ENCODE measurements at places on chromosomes 1 and 21.

DNA sequence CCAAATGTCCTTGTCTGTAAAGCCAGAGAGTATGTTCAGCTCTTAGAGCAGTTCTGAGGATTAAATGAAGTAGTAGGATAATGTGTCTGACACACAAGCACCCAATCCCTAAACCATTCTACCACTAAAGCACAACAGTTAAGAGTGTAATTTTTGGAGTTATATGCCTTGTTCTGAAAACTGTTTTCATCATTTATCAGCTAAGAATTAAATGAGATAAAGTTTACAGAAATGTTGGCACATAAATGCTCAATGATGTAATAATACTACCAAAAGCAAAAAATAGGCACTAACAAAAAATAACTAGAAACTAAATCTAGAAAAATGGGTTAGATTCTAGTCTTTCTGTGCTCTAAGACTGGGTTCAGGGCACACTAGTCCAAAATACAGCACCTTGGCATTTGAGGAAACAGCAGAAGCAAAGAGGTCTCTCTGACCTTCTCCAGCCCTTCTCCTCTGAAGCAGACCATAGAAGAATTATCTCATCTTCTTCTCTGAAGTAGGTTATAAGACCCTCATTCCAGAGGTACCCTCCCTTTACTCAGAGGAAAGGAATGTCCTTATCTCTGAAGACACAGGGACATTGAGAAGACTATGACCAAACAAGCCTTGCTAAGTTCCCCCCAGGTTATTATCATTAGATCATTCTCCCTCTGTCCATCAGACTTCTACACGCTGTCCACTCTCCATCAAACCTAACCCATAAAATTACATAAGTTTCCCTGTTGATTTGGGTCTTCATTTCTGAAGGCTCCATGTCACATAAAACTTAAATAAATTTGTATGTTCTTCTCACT, 20.6 kb downstream of the ABL2 start:
- DNase-seq = no peak

DNA sequence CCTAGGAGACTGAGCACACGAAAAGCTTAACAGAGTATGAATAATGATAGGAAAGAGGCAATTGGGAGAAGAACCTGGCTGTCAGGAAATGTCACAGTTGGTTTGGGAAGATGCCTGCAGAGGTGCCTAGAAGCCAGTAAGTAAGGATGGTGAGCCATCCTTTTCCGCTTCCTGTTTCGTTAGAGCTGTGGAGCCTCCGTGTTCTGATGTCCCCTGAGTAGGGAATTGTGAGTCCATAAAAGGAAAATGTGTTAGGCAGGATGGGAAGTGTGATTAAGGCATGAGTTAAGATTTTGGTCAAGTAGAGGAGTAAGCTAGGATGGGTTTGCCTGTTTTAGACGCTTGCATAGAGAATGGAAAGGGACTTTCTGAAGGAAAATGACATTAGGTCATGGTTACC, 9.0 kb downstream of the CLIC4 start:
- peak; percentile 32 for DNase-seq

- no peak for DNase-seq
These were observed 24.3 kb upstream of the APP start for GRCh38 chr21:26194811-26195251.

GRCh38 chr21:35324372-35325220, 275.5 kb upstream of the RUNX1 start:
- DNase-seq = peak; percentile 67

DNA sequence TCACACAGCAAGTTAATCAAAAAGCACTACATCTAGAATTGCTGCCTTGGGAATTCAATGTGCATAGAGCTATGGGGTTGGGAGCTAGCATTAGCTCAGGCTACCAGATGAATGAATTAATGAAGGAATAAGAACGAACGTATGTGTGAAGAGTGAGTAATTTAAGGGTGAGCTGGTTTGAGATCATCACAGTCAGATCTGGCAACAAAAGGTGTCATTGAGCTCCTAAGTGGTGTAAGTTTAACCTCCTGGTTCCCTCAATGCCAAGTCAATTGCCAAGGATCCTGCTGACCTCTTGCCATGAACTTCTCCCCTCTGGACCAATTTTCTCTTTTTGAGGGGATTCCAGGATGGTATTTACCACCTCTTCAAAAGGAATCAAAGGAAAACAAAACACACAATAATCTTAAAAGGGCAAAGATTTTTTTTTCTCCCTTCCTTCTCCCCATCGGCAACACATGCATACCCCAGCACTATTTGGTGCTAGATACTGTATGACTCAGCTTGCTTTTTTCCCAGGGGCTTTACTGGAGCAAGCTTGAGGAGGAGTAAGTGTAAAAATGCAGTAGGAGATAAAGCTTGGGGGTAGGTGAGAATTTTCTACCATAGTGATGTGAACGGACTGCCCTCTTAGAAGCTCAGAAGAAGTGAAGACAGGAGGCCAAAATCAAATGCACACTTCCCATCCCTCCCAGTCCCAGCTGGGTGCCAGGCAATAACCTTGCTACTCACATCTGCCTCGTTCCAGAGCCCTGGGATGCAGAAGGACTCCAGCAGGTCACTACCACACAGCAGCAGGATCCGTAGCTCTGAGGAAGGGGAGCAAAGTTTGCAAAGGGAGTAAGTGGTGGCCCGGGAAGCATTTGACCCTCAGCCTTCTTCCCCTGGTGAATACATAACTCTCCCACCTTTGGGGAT, 92.0 kb downstream of the LAMC2 start:
- peak; percentile 81 for DNase-seq

DNA sequence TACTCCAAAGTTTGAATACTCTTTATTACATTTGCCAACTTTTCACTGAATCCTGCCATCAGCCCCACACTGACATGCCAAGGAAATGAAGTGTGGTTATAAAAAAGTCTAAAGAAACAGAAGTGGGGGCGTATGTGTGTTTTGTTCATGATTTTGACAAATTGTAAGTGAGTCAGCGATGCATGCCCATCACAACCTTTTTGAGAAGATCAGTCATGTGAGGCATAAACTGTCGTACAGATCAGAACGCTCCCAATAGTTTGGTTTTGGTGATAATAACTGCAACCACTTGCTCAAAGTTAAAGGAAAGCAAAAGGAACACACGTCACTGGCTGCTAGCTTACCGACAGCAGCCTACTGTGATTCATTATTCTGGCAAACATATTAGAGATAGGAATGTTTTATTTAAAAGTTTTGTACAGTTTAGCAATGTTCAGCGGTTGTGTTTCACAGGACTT, 95.6 kb downstream of the RGS2 start:
- DNase-seq = peak; percentile 90

DNA sequence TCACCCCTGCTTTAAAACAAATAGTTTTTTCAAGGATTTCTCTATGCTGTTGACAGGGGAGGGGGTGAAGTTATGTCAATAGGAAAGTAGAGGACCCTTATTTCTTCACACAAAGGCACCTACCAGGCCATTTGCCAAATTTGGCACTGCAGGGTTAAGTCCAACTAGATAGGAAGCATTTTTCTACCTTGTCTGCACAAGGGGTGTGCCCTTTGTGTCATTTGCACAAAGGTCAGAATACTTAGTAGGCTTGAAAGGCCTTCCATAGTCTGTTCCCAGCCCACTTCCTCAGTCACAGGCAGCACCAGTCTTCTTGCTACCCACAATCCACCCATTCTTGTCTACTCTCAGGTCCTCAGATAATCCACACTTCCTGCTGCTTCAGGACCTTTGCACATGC, 7.0 kb downstream of the TACSTD2 start:
- no peak for DNase-seq

DNA sequence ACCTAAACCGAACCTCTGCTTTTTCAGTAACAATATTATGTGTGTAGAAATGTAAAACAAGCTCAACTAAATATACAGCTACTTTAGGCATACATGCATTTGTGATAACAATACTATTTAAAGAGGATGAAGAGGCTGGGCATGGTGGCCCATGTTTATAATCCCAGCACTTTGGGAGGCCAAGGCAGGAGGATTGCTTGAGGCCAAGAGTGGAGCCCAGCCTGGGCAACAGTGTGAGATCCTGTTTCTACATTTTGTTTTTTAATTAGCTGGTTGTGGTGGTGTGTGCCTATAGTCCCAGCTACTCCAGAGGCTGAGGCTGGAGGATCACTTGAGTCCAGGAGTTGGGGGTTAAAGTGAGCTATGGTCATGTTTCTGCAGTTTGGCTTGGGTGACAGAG, 73.6 kb upstream of the LYPLAL1 start:
- DNase-seq = no peak

DNA sequence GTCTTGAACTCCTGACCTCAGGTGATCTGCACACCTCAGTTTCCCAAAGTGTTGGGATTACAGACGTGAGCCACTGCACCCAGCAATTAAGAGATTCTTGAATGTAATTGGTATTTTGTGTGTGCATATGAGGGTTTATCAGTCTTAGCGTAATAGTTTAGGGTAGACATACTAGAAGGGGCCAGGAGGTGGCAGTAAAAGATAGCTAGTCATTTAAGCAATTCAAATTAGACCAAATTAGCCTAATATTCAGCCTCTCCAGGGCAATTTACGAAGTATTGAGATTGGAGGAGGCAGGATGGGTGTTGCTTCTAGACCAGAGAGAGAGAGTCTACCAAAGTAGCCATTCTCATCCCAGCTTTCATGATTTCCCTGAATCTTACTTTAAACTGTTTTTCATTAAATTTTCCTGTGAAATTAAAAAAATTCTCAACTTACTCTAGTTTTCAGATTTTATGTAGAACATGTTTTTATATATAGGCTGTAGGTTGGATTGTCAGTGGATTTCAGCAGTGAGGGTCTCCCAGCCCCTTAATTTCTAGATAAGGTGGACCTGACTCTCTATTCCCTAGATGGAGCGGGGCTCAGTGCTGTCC, 119.7 kb downstream of the HHAT start:
- DNase-seq = peak; percentile 44

- DNase-seq = peak; percentile 8
These were observed 15.2 kb upstream of the YRDC start for GRCh38 chr1:37822906-37823815.

DNA sequence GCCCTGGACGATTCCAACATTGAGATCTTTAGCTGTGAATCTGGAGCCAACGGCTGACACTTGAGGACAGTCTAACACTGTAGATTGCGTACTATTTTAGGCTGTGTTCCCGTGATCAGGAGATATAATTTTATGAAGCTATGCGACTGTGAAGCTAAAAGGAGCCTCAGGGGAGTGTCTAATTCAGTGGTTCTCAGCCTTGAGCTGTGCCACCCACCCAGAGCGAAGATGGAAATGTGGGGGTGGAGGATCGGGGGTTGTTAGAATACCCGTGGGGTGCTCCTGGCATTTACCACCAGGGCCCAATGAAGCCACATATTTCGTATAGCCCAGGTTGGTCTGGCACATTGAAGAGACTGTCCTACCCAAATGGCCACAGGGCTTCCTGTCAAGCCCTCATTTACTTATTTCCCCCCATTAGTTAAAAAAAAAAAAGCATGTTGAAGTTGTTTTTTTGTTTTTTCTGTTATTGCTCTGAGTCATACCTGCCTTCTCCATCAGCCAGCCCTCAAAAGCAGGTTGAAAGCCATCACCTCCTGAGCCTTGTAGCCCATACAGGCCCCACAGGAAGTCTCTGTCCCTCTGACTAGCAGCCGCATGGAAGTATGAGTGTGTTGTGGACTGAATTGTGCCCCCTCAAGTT, 141.7 kb downstream of the GALNT2 start:
- DNase-seq = no peak

DNA sequence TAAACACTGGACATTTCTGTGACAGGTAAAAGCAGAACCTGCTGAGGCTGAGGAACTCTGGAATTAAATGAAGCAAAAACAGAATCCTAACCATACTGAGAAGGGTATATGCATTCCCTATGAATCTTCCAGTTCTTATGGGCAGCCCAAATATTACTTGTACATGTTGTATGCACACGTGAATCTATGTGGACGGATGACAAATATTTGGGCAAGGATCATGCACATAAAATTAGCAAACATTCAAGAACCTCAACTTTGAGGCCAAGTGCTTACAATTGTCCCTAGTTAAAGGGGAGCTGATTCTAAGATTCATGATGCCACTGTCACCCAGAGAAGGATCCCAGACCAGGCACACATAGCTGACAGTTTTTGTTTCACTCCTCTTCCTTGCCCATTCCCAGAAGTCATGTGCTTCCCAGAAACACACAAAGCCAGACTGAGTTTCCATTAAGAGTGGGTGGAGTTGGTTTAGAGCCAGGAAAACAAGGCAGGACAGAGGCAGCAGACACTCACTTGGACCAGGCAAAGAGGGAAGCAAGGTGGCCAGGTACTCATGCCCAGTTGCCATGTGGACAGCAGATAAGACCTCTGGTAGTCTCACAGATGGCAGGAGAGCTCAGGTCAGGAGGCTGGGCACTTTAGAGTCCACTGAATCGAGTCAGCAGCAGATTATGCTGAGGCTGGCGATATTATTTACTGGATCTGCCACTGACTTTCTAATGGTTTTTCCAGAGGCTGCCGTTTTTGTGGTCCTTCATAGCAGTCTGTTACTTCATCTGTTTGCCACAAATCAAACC, 25.6 kb downstream of the AK2 start:
- DNase-seq = no peak

GRCh38 chr1:119160409-119160808, 20.0 kb upstream of the WARS2 start:
- no peak for DNase-seq

GRCh38 chr1:16989676-16990391, 9.4 kb upstream of the MFAP2 start:
- DNase-seq = no peak

GRCh38 chr21:45539796-45540600, 2.2 kb downstream of the SLC19A1 start:
- no peak for DNase-seq
